Smooth muscle cell of the pulmonary artery (primary cell): ENCODE measurements at places on chromosomes 6 and 20. TPM values are rescaled to one million over a fixed set of nuclear protein-coding genes. Genes with fewer than 3 reads are reported as not detected.

PSORS1C2 gene
- not detected in 2 replicates for total RNA-seq

TUBB2B gene
- 3.9 and 5.1 TPM in 2 replicates for total RNA-seq

C20orf141 gene
- not detected in 2 replicates for total RNA-seq

TP53INP2 gene
- total RNA-seq = 6.2 and 7.6 TPM in 2 replicates

IL22RA2 gene
- total RNA-seq = not detected in 2 replicates
